Cardiac muscle cell (in vitro differentiated cells and primary cell): ENCODE measurements at places on chromosomes 7 and 10.
A peak's percentile ranks its signal among the peaks of the same experiment; 100 is the strongest.

DNA sequence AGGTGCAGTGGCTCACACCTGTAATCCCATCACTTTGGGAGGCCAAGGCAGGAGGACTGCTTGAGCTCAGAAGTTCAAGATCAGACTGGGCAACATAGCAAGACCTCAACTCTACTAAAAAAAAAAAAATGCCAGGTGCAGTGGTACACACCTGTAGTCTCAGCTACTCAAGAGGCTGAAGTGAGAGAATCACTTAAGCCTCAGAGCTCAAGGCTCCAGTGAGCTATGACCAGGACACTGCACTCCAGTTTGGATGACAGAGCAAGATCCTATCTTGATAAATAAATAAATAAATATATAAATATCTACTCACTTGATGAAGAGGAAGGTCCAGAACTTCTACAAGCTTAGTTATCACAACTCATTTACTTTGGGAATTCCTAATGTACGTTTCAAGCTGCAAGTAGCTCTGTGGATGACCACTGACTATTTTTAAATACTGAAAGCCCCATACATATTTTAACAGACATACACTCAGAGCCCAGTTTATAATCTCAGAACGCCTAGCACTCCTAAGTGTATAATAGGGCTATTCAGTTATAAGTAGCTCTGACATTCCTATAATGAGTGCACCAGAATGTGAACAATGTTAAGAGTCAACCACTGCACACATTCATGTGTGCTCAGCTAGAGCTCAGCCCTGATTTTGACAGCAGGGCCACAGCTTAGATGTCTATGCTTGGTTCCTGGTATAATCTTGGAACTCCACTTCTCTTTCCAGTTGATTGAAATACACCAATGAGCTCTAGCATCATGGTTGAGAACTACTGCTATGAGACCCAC lies 119.1 kb downstream of the CUBN start:
- peak; percentile 65 for DNase-seq

- DNase-seq, result no peak
These were observed 75.9 kb downstream of the ADARB2 start for GRCh38 chr10:1661416-1661815.

- DNase-seq, result no peak
These were observed 3.2 kb upstream of the ZNF789 start for GRCh38 chr7:99469381-99470065.

DNA sequence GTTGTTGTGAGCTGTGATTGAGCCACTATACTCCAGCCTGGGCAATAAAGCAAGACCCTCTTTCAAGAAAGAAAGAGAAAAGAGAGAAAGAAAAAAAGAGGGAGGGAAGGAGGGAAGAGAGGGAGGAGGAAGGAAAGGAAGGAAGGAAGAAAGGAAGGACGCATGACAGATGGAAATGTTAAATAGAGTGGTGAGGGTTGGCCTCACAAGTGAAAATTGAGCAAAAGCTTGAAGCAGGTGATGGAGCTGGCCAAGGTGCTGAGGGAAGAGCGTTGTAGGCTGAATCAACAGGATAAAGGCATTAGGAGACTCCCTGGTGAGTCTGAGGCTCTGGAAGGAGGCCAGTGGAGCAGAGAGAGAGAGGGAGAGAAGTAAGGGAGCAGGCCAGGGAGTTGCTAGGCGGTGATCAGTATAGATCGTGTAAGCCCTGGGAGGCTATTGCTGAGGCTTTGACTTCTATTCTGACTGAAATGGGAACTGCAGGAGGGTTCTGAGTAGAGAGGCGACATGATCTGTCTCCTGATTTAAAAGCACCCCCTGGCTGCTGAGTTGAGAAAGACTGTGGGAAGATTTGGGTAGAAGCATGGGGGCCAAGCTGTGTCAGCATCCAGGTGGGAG lies 26.5 kb upstream of the TMEM248 start:
- DNase-seq, result peak; percentile 38

GRCh38 chr10:84540022-84540616 lies 211.7 kb downstream of the CCSER2 start:
- no peak for DNase-seq

DNA sequence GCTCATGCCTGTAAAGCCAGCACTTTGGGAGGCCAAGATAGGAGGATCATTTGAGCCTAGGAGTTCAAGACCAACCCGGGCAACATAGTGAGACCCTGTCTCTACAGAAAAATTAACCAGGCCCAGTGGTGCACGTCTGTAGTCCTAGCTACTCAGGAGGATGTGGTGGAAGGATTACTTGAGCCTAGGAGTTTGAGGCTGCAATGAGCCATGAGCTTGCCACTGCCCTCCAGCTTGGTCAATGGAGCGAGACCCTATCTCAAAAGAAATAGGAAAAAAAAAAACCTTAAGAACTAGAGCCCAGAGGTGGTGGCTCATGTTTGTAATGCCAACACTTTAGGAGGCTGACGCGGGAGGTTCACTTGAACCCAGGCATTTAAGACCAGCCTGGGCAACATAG lies 2.2 kb downstream of the STRA8 start:
- DNase-seq, result no peak

GRCh38 chr7:63925626-63926460 lies 72.8 kb upstream of the ZNF722 start:
- peak; percentile 18 for DNase-seq

DNA sequence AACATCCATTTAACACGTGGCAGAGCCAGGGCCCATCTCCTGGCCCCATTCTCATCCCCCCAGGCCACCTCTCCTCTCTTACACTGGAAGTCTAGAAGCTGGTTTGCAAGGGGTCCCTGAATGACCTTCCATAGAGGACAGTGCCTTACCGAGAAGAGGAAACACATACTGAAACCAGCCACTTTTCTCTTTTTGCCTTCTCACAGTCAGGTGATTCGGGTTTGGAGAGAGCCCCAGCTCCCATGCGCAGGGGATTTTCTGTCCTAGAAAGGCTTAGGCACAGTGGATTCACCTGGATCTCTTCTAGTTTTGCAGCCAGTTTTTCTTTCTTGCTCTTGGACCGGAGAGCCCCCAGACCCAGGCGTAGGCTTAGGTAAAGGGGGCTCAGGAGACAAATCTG lies 334.1 kb upstream of the C7orf33 start:
- no peak for DNase-seq

GRCh38 chr7:90709501-90710465 lies 113.7 kb downstream of the CDK14 start:
- peak; percentile 67 for DNase-seq

- peak; percentile 50 for DNase-seq
These were observed 15.8 kb upstream of the LYZL2 start for GRCh38 chr10:30645340-30645827.

- peak; percentile 23 for DNase-seq
These were observed 91.0 kb upstream of the COL1A2 start for GRCh38 chr7:94303695-94304094.

DNA sequence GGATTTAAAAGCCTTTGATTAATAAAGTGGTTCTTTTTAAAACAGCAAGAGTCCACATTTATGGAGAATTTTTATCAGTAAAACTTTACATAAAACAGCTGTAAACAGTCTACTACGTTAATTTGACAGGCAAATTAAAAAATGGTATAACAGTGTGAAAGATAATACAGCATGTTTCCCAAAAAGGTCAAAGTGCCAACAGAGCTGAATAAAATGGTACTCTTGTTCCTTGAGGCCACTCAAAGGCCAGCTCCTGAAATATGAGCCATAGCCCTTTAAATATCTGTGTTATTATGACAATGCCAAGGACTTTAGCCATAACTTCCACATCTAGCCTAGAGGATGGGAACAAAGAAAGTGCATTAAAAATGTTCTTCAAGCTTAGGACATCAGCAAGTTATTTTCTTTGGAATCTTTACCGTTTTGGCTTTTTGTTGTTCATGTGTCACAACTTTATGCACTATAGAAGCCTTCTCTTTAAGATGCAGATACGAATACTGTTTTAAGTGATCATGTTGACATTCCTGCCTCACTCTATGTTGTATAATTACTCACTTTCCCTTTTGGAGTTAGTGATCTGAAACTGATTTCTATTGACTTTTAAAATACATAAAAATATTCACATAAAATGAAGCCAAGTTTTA lies 165.6 kb downstream of the RNLS start:
- DNase-seq, result no peak

- no peak for DNase-seq
These were observed 41.4 kb upstream of the BET1 start for GRCh38 chr7:94045581-94045980.

GRCh38 chr10:110681023-110681681 lies 37.0 kb downstream of the RBM20 start:
- DNase-seq, result peak; percentile 46

DNA sequence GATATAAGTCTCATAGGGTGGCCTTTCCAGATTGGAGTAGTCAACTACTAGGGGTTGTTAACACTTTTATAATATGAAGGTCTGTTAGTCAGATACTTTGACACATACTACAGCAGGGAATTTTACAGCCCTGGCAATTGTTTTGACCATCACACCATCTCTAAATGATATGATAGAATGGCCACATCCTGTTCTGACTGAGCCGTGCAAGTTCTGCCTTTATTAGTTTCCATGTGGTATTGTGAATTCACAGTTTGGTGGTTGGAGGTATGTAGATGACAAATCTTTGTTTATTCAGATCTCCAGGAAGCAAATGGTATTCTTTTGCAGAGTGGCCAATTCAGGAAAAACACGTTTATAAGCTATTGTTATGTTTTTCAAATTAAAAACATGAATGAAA lies 83.0 kb downstream of the NRG3 start:
- DNase-seq, result peak; percentile 2

DNA sequence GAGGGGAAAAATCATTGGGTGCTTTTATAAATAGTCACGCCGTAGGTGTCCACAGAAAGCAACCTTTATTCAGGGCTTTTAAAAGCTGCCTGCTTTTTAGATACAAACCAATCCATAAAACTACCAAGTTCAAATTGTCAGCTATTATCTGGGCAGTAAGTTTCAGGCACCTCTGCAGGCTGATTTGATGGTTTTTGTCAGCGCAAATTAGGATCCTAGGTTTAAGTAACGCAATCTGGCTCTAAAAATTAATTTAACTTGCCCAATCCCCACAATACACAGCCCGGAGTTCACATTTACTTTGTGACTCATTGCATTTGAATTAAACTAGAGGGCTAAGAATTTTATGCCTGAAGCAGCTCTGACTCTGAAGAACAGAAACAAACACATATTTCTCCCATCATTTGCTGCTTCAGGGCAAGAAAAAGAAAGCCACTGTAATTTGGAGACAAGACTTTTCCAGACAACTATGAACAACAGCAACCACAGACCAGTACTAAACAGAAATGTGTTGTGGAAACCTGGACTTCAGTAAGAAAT lies 43.3 kb downstream of the NRP1 start:
- DNase-seq, result no peak

DNA sequence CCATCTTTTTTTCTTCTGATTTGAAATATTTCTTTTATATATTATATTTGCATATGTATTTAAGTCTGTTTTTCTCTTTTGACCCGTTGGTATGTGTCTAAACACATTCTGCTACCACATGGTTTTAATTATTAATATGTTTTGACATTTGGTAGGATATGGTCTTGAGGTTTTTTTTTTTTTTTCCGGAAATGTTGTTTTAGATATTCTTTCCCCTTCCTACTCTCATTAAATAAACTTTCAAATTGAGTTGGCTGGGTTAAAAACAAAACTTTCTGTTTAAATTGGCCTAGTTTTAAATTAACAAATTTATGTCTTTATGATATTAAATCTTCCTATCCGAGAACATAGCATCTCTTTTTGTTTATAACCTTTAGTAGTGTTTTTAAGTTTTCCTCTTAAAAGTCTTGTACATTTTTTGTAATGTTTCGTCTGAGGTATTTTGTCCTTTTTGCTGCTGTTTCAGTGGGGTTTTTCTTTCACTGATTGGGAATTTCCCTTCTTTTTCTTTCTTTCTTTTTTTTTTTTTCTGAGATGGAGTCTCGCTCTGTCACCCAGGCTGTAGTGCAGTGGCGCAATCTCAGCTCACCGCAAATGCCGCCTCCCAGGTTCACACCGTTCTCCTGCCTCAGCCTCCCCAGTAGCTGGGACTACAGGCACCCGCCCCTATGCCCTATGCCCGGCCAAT lies 25.4 kb downstream of the STAM start:
- DNase-seq, result no peak

- DNase-seq, result no peak
These were observed 431.2 kb upstream of the AUTS2 start for GRCh38 chr7:69166979-69167516.

GRCh38 chr10:86508217-86508616 lies 13.4 kb downstream of the WAPL start:
- no peak for DNase-seq

DNA sequence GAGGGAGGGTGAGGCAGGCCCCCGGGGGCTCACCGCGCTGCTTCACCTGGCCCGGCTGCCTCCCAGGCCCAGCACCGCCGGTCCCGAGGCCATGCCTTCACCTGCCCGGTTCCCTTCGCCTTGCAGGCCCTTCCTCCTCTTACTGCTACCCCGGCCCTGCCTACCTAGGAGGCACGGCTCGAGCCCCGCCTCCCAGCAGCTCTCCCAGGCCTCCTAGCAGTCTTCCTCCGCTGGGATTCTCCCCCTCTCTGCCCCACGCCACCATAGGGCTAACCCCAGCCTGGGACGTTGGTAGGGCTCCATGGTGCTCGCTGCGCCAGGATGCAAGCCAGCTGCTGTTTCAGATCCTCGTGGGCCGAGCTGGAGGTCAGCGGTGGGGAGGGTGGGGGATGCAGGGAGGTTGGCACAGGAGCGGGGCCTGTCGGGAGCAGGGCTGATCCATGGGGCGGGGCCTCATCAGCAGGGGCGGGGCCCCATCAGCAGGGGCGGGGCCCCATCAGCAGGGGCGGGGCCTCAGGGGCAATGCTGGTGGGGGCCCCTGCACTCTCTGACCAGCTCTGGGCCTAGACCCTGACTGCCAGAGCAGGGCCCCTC lies 63.3 kb downstream of the RASGEF1A start:
- peak; percentile 19 for DNase-seq

GRCh38 chr7:117619681-117620080 lies 139.9 kb downstream of the CFTR start:
- DNase-seq, result no peak

DNA sequence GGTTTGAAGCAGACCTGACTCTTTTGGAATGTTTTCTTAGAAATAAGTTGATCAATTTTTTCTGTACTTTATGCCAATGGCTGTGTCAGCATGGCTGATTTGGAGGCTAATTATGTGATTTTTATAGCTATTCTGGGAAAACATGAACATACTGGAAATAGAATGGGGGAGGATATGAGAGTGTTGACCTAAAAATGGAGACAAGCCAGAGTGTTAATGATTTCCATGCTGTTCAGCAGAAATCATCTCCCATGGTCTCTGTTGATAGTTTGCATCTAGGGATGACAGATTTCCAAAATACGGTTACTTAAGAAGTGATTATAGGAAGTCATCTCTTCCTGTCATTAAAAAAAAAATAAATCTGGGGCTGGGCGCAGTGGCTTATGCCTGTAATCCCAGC lies 32.7 kb upstream of the DMTF1 start:
- no peak for DNase-seq

DNA sequence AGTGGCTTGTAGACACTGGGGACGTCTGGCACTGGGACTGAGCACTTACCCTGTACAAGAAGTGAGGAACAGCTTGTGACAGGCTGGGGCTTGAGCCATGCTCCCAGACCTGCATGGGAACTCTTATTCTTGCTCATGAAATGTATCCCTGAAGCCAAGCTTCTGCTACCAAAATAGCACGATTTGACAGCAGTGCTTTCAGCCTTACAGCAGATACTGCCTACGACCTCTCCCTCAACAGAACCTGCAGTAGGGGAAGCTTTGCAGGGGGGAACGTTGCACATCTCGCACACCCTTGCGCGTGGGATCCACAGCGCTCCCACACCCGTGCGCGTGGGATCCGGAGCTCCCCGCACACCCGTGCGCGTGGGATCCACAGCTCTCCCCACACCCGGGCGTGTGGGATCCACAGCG lies 88.0 kb downstream of the CREM start:
- peak; percentile 62 for DNase-seq

GRCh38 chr7:142523821-142524460 lies 225.3 kb upstream of the PRSS1 start:
- DNase-seq, result peak; percentile 13

- DNase-seq, result no peak
These were observed 46.1 kb upstream of the SEPTIN7 start for GRCh38 chr7:35754741-35755140.
